ENCODE measurements at places on chromosomes 6 and 20. TPM values are rescaled to one million over a fixed set of nuclear protein-coding genes. Genes with fewer than 3 reads are reported as not detected.

Gene CCN5
- total RNA-seq, result not detected

Gene PNLDC1
- 0.12 TPM for total RNA-seq

Gene BEND6
- total RNA-seq, result 6.7 TPM

GRCh38 chr20:44805335-44805978 lies 4.9 kb downstream of the RIMS4 start:
- peaks cover 21% of the 10 kb centered on the region for H3K27me3 ChIP-seq
- no peak for DNase-seq
- H3K4me1 ChIP-seq, result peaks cover 24% of the 10 kb centered on the region
- no peaks in the 10 kb centered on the region for H3K36me3 ChIP-seq
- H3K27ac ChIP-seq, result no peak overlapping the region

DNA sequence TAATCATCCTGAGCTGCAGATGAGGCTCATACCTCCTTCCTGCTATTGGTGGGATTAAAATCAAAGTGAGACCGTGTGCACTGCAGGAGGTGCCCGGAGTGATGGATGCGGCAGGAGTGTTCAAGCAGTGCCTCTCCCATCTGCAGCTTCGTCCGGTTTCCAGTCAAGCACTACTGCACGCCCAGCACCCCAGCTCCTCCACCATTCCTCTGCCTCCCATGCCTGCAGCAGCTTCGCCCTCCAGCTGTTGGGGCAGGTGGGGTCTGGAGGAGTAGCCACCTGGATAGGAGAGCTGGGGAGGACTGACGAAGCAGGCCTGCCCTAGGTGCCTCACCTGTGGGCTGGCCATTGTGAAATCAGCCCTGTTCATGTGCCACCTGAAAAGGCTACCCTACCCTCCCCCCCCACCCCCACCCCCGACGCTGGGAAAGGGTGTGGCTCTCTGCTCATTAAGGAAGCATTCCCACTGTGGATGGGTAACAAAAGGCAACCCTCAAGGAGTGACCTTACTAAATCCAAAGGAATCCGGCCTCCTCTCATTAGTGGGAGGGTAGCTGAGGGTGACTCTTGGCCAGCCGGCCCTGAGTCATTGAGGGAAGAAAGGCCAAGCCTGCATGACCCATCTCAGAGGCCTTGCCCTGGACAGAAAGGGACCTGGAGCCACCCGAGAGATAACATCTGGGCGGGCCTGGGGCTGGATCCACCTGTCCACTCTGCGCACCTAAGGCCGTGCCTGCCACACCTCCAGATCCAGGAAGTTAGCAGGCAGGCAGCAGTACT lies 115.9 kb upstream of the ARMC2 start:
- H3K27me3 ChIP-seq, result peaks cover 20% of the 10 kb centered on the region
- no peak overlapping the region for H3K27ac ChIP-seq

- no peak overlapping the region for H3K27ac ChIP-seq
- DNase-seq, result peak; percentile 70
- H3K4me1 ChIP-seq, result peaks cover 13% of the 10 kb centered on the region
- peak overlapping the region; percentile 65 for H3K4me3 ChIP-seq
- no peaks in the 10 kb centered on the region for H3K36me3 ChIP-seq
- H3K27me3 ChIP-seq, result peaks cover 43% of the 10 kb centered on the region
These were observed 34.6 kb upstream of the SCRT2 start for GRCh38 chr20:709991-710779.

DNA sequence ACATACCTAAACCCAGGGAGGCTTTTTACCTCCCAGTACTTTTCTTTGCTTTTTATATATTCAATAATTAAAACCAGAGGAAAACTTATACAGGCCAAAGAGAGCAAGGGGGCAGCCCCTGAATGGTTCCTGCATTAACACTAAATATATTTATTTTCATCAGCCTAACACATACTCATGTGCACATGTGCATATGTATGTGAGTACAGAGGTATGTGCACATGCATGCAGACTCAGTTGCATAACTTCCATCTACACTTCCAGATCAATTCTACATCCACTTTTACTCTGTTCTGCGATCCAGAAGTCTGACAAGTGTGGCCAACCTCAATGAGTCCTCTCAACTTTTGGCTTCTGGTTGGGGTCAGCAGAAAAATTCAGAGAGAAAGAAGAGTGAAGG lies 794.2 kb downstream of the DHX35 start:
- no peaks in the 10 kb centered on the region for H3K36me3 ChIP-seq
- no peak overlapping the region for H3K27ac ChIP-seq
- no peak for DNase-seq
- H3K4me3 ChIP-seq, result no peak overlapping the region
- H3K4me1 ChIP-seq, result no peaks in the 10 kb centered on the region
